ENCODE measurements at places on chromosomes 6 and 20.
A peak's percentile ranks its signal among the peaks of the same experiment; 100 is the strongest.

GRCh38 chr6:15904651-15905376 is 224.1 kb upstream of the MYLIP start:
- DNase-seq, result no peak

GRCh38 chr6:19013026-19013705 is 626.0 kb downstream of the RNF144B start:
- DNase-seq, result peak; percentile 3

DNA sequence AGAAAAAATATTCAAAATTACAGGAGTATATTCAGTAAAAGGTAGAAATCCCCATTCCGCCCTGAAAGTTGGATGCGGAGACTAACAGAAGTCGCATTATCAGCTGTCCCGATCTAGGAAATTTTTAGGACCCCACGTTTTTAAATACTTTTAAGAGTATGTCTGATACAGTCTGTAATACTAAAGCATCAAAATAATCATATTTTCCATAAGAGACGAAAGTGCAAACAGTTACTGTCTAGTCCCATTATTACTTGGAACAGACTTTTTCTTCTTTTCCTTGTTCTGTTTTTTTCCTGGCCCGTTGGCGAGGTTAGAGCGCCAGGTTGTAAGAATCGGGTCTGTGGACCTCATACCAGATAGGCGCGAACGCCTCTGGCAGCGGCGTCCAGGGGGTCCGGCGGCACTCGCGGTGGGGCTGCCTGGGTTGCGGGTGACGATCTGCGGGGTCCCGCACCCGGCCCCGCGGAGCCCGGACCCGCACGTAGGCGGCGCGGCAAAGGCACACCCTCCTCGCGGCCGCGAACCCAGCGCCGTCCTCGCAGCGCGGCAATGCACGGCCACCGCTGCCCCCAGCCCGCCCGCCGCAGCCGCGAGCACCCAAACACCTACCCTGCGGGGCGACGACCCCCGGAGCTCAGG is 460 bp downstream of the PLAGL1 start:
- DNase-seq, result peak; percentile 6

DNA sequence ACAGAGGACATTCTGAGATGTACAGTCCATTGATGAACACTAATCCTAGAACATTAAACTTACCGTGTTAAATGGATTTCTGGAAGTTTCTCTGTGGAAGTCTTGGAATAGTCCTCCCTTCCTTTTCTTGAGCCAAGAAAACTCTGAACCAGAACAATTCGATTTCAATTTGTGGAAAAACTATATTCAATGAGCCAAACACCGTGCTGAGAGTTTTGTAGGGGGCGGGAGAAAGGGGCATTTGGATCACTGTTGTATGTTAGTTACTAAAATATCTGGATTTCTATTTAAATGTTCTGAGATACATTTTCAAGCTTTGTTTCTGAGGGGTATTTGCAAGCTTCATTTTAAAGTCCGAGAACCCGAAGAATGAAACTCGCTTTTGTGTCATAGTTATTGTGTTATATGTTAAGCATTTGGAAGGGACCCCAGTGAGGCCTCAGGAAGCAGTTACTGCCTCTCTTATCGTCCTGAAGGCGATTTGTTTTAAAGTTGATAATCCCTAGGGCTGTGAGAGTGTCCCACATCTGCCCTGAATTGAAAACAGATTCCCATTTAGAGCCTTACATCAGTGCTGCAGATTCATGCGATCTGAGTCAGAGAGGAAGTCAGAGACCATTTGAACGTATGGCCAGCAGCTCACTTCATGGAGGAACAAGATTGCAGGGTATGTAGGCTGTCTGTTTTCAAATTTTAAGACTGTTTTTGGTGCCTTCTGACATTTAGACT is 70.8 kb upstream of the SASH1 start:
- DNase-seq, result peak; percentile 56

DNA sequence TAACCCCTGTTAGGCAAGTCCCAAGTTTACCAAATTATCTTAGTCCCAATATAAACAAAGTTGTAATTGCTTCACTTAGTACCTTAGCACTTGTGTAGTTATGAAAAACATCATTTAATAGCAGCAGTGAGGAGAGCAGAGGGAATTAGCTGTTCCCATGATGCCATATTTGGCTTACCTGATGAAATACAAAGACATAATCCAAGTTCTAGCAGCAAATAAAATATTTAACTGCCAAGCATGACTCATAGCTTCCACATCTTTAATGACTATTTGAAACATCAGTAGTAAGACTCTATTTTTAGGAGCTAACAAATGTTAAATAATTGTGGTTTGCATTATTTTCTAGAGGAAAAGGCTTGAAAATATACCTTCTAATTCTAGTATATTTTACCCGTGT is 94.0 kb upstream of the MCHR2 start:
- DNase-seq, result peak; percentile 33

DNA sequence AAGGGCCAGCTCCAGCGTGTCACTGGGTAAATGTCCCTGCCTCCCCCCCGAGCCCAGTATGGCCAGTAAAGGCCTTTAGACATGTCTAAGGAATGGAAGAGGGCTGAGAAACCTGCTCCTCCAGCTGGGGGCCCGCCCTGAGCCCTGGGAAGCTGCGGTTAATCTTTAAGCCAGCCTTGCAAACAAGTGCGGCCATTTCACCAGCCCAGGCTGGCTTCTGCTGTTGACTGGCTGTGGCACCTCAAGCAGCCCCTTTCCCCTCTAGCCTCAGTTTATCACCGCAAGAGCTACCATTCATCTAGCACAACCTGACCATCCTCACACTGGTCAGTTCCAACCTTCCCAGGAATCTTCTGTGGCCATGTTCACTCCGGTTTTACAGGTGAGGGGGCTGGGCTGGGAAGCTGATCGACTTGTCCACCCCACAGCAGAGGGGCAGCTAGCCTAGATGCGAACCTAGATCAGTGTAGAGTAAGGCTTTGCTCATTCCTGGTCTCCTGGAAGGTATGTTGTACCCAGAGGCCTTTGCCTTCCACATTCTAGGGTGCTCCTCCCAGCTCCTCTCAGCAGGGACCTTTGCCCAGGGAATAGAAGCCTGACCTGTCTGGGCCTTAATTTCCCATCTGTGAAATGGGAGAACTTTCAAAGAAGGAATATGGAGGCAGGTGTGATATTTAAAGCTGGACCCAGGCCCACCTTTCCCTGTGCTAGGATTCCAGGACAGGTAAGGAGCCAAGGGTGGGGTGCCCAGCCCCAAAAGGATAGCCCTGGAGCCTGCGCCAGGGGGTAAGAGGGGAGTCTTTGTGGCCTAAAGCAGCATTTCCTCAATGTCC is 1.2 kb upstream of the SRC start:
- DNase-seq, result no peak

GRCh38 chr20:45300961-45301360 is 5.7 kb upstream of the RBPJL start:
- peak; percentile 65 for DNase-seq

DNA sequence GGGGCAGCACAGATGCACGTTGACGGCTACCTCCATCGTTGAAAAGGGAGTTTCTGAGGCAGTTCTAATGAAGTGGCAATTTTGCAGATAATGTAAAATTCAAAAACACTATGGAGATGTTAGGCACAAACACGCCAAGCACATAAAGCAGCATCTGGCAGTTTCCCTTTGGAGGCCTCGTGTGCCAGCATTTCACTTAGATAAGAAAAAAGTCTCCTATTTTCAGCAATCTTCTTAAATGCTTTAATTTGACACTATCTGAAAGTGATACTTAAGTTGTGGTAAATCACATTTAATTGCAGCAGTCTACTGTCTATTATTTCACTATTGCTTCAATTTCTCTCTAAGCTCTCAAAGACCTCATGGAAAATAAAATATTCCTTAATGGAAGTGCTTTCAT is 125.3 kb upstream of the PROKR2 start:
- no peak for DNase-seq

DNA sequence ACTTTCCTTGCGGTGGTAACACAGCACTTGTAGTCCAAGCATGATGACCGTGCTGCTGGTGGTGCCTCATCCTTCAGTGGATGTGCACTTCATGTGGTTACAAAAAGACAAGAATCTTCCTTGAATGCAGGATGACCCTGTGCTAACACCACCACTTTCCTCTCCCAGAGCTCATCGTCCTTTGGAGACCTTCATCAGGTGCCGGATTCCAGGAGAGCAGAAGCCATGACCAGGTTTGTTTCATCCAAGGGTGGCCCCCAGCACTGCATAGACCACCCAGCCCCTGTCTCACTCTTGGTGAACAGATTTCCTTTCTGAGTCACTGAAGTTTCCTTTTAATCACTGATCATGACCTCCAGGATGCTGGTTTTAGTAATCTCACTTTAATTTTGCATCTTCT is 101.2 kb upstream of the SYNDIG1 start:
- DNase-seq, result no peak

GRCh38 chr6:6522709-6523108 is 65.8 kb upstream of the LY86 start:
- no peak for DNase-seq

DNA sequence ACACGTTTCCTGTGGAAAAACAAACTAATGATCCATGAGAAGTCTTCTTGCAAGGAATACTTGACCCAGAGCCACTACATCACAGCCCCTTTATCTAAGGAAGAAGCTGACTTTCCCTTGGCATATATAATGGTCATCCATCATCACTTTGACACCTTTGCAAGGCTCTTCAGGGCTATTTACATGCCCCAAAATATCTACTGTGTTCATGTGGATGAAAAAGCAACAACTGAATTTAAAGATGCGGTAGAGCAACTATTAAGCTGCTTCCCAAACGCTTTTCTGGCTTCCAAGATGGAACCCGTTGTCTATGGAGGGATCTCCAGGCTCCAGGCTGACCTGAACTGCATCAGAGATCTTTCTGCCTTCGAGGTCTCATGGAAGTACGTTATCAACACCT is 35.4 kb downstream of the GCNT2 start:
- no peak for DNase-seq

- DNase-seq, result no peak
Measured at GRCh38 chr6:31797588-31797987, 2.0 kb upstream of the VARS1 start.

GRCh38 chr20:19253916-19254820 is 41.7 kb downstream of the SLC24A3 start:
- no peak for DNase-seq

DNA sequence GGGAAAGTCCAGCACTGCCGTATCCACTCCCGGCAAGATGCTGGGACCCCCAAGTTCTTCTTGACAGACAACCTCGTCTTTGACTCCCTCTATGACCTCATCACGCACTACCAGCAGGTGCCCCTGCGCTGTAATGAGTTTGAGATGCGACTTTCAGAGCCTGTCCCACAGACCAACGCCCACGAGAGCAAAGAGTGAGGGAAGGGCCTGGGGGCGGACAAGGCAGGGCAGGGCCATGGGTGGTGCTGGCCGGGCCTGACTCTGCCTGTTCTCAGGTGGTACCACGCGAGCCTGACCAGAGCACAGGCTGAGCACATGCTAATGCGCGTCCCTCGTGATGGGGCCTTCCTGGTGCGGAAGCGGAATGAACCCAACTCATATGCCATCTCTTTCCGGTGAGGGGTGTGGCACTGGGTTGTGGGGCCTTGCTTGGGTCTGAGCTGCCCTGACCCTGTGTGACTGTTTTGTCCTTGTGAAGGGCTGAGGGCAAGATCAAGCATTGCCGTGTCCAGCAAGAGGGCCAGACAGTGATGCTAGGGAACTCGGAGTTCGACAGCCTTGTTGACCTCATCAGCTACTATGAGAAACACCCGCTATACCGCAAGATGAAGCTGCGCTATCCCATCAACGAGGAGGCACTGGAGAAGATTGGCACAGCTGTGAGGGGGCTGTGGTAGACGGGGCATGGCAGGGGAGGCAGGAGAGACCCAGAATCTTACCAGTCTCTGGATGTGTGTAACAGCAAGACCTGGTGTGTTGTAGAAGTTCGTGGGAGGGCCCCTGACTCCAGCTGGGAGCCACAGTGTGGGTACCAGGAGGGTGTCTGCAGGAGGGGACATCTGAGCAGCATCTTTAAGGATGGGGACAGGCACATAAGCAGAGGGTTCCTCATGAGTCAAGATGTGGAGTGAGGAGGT is 29.1 kb downstream of the PLCG1 start:
- no peak for DNase-seq

GRCh38 chr6:123016431-123017103 is 20.5 kb downstream of the CLVS2 start:
- DNase-seq, result no peak

DNA sequence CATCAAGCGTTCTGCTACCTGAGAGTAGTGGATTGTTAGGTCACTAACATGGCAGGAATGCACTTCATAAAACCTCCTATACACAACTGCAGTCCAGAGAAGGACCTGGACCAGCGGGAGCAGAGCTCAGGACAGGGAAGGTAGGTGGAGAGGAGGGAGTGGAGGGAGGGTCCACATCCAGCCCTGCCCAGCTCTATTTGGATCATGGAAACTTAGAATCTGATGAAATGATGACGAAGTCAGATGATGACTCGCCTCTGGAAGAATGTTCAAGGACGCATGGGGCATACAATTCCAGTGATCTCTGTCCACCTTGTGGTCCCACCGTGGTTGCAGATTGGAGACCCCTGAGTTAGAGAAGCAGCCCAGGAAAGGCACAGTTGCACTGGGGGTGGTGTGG is 68.8 kb downstream of the CLIC5 start:
- DNase-seq, result no peak

DNA sequence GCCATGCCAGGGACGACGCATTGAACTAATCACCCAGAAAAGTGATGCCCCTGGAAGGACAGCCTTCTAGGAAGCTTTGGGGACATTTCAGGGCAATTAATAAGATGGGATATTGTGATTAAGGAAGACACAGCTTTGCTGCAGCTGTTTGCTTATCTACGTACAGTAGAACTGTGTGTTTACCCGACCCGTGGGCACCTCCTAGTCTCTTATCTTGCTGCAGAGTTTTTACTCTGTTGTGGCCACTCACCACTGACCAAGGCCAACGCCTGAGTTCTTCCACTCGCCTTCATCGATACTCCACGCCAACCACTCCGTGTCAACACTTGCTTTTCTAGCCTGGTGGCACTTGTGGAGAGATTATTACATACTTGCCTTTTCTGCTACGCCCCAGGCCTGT is 105.9 kb upstream of the MLN start:
- DNase-seq, result no peak

DNA sequence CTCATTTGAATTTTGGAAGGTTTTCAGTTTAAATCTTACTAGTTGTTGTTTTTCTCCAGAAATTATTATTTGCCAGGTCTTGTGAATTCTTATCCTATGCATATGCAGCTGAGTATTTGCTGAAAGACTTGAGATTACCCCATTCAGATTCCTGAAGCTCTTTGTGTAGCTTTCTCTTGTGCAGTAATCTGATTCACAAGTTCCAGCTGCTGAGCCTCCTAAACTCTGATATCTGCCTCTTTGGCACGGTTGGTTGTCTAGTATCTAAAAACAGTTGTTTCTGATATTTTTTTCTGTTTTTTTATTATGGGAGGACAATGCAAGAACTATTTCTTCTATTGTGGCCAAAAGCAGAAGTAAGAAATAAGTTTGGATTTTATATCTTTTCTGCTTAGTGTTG is 863.9 kb upstream of the MANEA start:
- DNase-seq, result no peak

- DNase-seq, result no peak
Measured at GRCh38 chr20:41366546-41367392, at the start of gene EMILIN3. TSS of gene EMILIN3 (minus strand) at chr20:41366818. CDS start at chr20:41366634, 184 bp downstream.

All from HT1080 (cell line).